ENCODE measurements at places on chromosomes 4 and X. TPM values are rescaled to one million over a fixed set of nuclear protein-coding genes. Genes with fewer than 3 reads are reported as not detected.

The PALLD gene
- 123 TPM for total RNA-seq

The CLDN22 gene
- not detected for total RNA-seq

The HMGN5 gene
- 1.7 TPM for total RNA-seq

The ZNF595 gene
- 14.0 TPM for total RNA-seq

The FRMD7 gene
- total RNA-seq = not detected

The TEX11 gene
- total RNA-seq = not detected

The AGTR2 gene
- not detected for total RNA-seq

The NAA11 gene
- total RNA-seq = not detected

The GYPE gene
- 0.25 TPM for total RNA-seq

The PTTG2 gene
- total RNA-seq = 0.37 TPM

The TLL1 gene
- under 0.01 TPM for total RNA-seq

The SMIM31 gene
- not detected for total RNA-seq

The FAM236A gene
- total RNA-seq = not detected

The CT47A7 gene
- total RNA-seq = not detected

The SPANXB1 gene
- total RNA-seq = not detected

The GNPDA2 gene
- total RNA-seq = 27.5 TPM

The NR3C2 gene
- 0.55 TPM for total RNA-seq

The PAGE5 gene
- total RNA-seq = not detected

The SLC16A2 gene
- total RNA-seq = 14.4 TPM

The MAGEA12 gene
- not detected for total RNA-seq
